ENCODE measurements at places on chromosomes 3 and 15.

- no peak for DNase-seq
These were observed 197.1 kb downstream of the EPHB1 start for GRCh38 chr3:134992180-134992579.

- no peak for DNase-seq
These were observed 738 bp downstream of the YEATS2 start for GRCh38 chr3:183698318-183698751.

- no peak for DNase-seq
These were observed 15.4 kb upstream of the KPNA1 start for GRCh38 chr3:122530164-122530563.

DNA sequence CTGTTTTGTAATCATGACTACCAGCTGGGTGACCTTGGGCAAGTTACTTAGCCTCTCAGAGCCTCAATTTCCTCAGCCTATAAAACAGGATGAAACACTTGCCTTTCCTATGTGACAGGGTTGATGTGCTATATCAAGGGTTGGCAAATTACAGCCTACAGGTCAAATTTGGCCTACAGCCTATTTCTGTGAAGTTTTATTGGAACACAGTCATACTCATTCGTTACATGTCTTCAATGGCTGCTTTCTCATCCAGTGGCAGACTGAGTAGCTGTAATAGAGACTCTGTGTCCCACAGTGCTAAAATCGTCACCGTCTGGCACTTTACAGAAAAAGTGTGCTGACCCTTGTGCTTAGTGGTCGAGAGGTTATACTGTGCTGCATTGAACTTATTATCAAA, 16.6 kb downstream of the ABHD6 start:
- DNase-seq, result no peak

GRCh38 chr3:17233398-17233800, 348.6 kb downstream of the PLCL2 start:
- DNase-seq, result no peak

GRCh38 chr15:76752549-76752948, 152.6 kb downstream of the SCAPER start:
- DNase-seq, result no peak

All from SK-N-MC (cell line).